Motor neuron (in vitro differentiated cells): ENCODE measurements at places on chromosomes 12 and 14. TPM values are rescaled to one million over a fixed set of nuclear protein-coding genes. Genes with fewer than 3 reads are reported as not detected.
A peak's percentile ranks its signal among the peaks of the same experiment; 100 is the strongest.

The FAM186B gene
- total RNA-seq = 0.78 and 1.1 TPM in 2 replicates

The FGF23 gene
- 19.2 and 19.5 TPM in 2 replicates for total RNA-seq

GRCh38 chr14:106459971-106460730 lies 933.8 kb downstream of the TMEM121 start:
- no peak for ATAC-seq

DNA sequence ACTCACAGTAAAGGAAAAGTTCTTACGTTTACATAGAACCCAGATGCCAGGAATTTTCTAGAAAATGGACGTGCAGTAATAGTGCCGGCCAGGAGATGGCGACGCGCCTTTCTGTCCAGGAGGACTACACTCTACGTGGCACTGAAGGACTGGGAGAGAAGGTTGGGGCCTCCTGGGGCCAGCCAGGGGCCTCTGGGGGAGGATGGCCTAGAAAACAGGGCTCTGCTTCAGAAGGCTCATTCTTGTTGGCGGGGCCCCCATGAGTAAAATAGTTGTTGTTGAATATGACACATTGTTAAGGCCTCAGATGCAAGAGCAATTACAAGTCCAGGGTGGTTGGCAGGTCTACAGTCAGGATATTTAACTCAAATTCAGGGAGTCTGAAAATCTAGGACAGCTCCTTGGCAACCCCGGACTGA lies 120.1 kb upstream of the MAX start:
- peak; percentile 80 for ATAC-seq

The TRIM9 gene
- total RNA-seq = 18.0 and 23.5 TPM in 2 replicates

DNA sequence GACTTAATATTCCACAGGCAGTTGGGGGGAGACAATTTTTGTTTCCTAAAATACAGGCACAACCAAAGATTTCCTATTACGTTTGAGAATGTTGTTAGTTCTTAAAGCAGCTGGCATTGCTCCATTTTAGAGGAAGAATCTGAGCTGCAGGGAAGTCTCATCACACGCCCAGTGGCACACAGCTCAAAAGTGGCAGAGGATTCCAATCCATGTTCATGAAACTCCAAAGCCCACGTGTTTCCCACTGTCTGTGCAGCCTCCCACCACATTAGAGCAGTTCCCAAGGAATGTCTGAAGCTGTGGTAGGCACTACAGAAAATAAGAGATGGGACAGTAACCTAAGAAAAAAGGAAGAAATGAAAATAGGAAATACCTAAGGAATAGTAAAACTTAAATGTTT lies 6.1 kb upstream of the IL26 start:
- ATAC-seq = no peak

DNA sequence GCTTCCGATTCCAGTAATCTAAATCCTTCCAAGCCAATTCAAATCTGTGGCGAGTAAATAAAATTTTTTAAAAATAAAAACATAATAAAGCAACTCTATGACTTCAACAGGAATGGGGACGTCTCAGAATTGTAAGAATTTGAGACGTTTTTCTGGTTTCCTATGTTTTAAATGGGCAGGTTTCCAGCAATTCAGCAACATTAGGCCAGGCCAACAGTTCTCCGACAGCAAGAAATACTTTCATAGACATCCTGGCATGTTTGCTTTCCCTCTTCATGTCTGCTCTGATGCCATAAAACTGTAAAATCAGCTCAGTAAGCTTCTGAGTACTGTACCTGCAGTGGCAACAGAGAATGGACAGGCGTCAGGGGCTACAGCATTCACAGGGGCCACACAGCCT lies 35.8 kb upstream of the DICER1 start:
- no peak for ATAC-seq

The RFX4 gene
- 16.2 and 16.7 TPM in 2 replicates for total RNA-seq

The MBIP gene
- total RNA-seq = 22.4 TPM in 2 replicates
